ENCODE measurements at places on chromosomes 11 and 22.

GRCh38 chr11:36002196-36002595 is 58.3 kb downstream of the LDLRAD3 start:
- DNase-seq = no peak

DNA sequence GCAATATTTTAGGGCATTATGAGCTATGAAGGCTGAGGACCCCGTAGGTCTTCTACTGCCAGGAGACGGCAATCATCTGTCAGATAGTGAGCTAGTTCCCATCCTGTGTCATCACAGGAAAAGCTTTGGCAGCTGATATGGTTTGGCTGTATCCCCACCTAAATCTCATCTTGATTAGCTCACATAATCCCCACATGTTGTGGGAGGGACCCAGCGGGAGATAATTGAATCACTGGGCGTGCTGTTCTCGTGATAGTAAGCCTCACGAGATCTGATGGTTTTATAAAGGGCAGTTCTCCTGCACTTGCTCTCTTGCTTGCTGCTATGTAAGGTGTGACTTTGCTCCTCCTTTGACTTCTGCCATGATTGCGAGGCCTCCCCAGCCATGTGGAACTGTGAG is 18.1 kb downstream of the CSRP3 start:
- DNase-seq = no peak

DNA sequence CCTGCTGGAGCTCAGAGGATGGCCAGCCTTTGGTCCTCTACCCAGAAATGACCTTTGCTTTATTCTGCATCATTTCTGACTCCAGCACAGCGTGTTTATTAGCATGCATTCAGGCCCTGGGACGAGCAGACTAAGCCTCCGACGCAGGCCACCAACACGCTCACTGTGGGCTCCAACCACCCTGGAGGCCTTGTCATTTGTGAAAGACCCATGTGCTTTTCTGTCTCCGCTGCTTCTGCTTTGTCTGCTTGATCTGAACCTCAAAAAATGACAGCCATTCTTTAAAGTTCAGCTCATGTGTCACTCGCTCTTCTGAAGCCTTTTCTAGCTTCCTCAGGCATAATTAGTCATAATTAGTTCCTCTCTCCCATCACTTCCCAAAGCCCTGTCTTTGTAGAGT is 109.1 kb upstream of the TIMP3 start:
- DNase-seq = no peak

DNA sequence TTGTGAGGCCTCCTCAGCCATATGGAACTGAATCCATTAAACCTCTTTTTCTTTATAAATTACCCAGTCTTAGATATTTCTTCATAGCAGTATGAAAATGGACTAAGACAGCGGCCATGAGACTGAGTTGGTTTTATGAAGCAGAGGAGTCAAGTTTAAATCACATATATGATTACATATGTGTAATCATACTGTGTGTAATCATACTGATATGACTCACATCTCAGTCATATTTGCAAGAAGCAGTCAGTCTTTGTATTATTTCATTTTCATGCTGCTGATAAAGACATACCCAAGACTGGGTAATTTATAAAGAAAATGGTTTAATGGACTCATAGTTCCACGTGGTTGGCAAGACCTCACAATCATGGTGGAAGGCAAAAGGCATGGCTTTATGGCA is 89.8 kb downstream of the SYT9 start:
- no peak for DNase-seq

DNA sequence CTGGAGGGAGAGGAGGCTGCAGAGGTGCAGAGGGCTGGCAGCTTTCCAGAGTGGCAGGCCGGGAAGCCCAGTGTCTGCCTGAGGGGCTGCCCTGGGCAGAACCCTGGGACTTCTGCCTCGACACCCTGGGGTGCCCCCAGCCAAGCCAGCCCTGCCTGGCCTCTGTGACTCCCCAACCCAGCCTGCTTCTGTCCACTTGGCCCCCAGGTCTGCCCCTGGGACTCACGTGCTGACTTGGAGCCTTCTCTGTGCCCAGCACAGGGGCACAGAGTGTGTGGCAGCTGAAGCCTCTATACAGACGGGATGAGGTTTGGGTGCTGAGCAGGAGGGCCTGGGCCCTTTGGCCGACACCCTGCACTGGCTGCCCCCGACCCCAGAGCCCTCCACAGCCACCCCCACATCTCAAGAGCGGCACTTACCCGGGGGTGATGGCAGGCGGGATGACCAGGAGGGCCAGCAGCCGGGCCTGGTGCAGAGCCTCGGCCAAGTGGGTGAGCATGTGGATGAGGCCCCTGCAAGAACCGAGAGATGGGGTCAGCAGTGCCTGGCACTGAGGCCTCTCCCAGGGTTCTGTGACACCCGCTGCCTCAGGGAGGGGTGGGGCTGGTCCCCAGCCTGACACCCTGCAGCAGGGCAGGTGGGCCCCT is 17.5 kb downstream of the CHID1 start:
- no peak for DNase-seq

DNA sequence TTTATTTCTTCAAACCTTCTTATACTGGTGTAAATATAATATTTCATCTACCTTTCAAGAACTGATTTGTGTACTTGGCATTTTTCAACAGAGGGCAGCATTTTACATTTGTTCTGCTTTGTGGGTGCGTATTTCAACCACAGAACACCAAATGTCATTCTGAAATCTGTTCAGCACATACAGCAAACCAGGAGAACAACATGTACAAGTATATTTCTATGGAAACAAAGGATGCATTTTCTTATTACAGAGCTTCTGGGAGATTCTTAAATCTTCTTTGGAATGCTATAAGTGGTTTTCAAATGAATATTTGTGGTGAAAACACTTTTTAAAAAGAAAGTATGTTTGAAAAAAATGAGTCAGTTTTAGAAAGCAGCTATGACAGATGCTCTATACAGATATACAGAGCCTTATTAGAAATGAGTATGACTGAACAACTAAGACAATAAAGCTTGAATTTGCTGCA is 946.0 kb downstream of the FAM181B start:
- DNase-seq = no peak

DNA sequence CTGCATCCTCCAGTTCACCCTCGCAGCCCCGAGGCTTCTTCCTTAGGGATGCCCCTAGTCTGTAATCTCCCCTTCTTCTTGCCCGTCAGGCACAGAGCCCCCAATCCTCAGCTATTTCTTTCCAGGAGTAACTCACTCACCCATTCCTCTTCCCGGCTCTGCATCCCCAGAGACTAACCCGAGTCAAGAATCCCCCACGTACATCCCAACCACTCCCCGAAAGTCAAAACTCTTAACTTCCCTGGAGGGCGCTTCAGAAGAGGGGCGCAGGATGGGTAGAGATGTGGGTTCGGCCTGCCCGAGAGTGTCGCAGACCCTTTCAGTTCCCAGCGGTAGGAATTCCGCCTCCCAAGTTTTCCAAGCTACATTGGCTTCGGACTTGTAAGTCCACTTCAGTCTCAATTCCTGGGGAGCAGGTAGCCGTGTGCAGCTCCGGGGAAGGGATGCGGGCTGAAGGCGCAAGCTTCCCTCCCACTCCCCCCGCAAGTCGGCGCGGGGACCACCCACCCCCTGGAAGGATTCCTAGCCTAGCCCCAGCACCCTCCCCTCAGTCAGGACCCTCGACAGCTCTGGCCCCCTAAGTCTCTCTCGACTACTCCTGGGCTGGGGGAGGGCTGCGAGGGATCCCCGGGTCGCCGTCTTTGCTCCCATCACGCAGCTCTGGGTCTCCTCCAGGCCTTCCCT is 871 bp downstream of the BDNF start:
- no peak for DNase-seq
